Stimulated activated CD4-positive, alpha-beta T cell treated with anti-CD3 and anti-CD28 coated beads, Interleukin-12 subunit alpha, Interleukin-12 subunit beta, amount 100 ng/mL, for 24 hours (primary cell): ENCODE measurements at places on chromosomes 4 and X.

DNA sequence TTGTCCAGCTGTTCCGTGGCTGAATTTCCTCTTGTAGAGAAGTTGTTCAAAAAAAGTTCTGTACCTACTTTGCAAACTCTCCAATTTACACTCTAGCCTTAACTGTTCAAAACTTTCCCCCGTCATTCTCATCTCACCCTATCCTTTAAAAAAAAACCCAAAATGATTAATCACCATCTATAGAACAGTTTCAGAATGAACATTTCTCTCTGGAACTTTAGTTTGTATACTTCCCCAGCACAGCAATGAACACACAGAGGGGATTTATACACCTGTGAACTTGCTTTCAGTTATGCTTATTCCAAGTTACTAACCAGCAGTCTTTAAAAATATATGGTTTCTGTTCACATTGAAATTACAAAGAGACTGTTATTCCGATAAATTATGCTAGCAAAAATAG, 1.2 kb downstream of the GEMIN8 start:
- no peak for DNase-seq

- no peak for DNase-seq
These were observed 21.8 kb downstream of the RAI2 start for GRCh38 chrX:17839269-17839668.

DNA sequence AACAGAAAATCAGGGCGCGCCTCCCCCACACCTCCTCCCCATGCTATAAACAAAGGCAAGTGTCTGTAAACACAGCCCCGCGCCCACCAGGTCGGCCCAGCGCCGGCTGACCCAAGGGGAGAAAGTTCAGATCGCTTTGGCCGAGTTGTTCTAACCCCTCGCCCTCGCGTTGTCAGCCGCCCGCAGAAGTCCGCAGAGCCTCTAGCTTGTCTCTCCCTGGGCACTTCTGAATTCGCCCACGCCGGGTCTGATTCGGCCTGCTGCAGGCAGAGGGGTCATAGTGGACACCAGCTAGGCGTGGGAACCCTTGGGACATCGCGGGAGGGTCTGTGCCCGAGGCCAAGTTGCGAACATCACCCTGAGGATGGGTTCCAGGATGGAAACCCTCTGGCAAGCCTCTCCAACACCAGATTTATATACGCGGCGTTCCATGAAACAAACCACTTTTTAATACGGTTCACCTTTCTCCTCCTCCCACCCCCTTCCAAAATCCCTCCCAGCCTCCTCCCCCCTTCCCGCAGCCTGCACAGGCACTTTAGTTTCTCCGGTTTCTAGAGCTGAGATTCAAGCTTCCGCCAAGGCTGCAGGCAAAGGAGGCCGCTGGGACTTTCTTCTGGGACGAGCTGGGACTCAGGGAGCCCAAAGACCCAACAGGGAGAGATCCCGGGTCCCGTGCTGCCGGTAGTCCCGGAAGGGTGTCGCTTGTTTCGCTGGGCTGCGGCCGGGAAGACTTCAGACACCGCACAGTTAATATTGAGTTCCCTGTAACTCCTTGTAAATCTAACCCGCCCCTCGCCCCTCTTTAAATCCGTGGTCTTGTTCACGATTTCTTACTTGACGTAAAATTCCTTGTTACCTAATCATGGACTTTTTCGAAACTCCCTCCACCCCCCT, 4.7 kb downstream of the HAND2 start:
- DNase-seq = no peak

DNA sequence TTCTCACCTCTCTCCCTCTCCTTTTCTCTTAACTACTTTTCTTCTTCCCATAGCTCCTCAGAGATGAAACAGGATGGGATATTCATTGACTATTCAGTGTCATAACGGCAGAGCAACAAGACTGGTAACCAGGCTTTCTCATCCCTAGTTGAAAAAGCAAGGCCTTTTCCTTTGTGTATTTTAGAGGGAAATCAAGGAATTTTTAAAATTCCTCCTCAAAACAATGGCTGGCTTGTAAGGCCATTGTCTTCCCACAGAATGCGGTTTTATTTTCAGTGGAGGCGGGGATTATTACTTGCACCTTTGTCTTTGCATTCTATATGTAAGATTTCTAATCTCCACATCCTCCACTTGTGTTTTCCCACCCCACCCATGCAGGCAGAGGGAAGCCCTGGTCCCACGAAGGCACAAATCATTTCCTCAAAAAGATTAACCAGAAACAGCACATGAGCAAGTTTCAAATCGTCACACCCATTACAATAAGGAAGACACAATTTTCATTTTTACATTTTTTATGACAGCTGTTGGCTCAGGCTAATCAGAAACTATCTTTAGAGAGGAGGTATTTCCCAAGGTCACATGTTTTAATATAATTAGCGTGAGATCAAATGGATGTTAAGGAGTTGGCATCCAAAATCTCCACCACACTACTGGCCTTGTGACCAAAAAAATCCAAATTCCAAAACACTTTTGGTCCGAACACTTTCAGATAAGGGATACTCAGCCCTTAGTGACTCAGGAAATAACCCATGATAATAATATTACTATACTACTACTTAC, 53.0 kb upstream of the KDR start:
- DNase-seq = no peak

GRCh38 chr4:52868133-52868532, 6.0 kb downstream of the RASL11B start:
- DNase-seq = no peak

DNA sequence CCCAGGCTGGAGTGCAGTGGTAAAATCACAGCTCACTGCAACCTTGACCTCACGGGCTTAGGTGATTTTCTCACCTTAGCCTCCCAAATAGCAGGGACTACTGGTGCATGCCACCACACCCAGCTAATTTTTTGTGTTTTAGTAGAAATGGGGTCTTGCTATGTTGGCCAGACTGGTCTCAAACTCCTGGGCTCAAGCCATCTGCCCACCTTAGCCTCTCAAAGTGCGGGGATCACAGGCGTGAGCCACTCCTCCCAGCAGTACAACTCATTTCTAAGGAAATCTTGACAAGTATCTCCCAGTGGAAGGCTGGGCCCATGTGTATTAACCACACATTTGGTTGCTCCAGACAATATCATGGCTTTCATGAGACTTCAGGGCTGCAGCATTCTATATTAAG, 20.4 kb upstream of the PDLIM5 start:
- DNase-seq = no peak

GRCh38 chrX:2582667-2583066, 81.9 kb upstream of the DHRSX start:
- DNase-seq = no peak

DNA sequence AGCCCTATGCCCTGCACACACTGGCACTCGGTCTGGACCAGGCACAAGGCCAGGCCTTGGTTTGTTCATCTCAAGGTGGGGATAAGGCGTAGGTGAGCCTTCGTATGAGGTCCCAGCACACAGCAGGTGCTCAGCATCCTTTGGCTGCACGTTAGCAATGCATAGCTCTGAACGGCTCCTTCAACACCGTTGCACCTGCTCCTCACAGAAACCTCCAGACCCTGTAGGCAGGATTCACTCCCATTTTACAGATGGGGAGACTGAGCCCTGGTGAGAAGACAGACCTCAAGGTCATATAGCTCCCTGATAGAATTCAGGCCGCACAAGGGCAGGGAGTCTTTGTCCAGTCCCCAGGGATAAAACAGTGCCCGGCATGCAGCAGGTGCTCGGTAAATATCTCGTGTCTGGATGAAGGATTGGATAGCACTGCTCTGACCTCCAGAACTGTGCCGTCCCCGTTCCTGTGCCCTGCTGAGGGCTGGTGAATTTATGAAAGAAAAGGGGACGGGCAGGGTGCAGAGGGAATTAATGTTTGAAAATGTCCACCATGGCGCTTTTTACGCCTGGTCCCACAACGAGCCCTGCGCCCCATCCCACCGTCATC, 2.4 kb downstream of the PPP2R2C start:
- no peak for DNase-seq

DNA sequence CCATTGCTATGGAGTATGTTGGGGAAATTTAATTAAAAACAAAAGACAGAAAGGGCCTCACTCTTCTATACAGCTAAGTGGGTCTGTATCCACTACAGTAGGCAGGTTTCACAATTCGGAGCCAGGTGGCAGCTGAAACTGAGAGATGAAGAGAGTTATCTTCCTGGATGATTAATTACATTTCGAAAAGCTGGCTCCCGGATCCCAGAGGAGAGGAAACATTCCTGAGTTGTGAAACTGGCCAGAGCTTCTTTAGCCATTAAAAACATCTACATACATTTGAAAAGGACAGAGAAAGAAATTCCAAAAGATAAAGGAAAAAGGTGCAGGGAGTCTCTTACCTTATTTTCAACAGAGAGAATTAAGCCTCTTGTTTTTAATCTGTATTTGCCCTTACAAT, 15.5 kb upstream of the PDZD4 start:
- DNase-seq = no peak

- no peak for DNase-seq
These were observed 262.6 kb downstream of the GPC3 start for GRCh38 chrX:133722756-133723155.
